ENCODE measurements at places on chromosomes 4 and X.

DNA sequence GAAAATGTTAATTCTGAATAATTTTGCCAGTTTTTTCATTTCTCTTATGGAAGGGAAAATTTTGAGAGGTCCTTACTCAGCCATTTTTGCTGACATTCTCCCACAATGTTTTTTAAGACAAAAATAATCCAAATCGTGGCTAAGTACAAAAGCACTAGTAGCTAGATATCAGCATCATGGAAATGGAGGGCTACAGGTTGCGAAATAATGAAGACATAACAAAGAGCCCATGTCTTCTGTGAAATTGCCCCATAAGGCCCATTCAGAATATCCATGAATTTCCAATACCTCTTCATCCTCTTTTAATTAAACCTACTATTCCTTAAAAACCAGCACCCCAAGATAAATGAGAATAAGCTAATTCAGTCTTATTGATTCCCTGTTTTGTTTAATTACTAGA lies 107.4 kb downstream of the HNRNPD start:
- DNase-seq: no peak

DNA sequence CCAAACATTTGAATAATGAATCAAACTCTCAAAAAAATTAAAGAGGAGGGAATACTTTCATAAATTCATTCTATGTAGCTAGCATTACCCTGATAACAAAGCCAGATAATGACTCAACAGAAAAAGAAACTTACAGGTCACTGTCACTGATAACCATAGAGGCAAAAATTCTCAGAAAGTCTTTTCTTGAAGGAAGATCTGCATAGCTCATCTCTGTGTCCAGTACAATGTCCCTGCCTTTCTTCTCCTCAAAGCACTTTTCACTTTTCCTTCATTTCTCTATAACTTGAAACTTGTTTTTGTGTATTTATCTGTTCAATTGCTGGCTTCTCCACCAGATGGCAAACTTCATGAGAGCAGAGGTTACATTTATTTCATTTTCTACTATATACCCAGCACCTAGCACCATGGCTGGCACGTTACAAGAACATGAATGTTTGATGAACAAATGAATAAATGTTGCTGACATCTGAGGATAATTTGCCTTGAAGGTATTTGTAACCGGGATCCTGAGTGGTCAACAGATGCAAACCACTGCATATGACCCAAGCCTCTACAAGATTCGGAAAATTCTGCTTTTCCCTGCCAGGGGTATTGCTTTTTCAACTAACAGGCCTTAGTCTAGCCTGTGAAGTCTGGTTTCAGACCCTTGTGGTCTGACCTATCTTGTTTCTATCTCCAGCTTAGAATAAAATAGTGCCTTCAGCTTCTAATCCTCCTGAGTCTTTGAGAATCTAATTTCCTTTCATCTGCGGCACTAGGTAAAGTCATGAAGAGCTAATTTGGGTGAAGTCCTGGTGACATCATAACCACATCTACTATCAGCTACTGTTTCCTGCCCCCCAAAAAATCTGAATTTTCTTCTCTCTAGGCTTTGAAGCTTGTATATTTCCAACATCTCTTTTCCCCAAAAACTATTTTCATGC lies 52.5 kb upstream of the ANTXR2 start:
- no peak for DNase-seq

DNA sequence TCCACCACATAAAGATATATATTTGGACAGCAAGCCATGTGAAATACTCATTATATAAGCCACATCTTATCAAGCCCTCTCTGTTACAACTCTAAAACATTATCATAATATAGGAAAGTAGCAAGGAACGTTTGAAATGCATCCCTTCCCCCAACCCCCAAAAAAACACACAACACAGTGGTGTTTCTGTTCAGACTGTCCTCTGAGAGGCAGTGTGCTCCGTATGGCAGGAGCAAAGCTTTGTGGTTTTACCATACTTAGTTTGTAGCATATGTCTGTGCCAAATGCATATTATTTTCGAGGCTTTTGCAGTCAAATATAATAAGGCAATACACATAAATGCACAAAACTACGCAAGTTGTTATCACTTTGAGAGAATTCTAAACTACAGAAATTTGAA lies 194.2 kb downstream of the RAPGEF2 start:
- no peak for DNase-seq

GRCh38 chr4:175637762-175638161 lies 174.3 kb downstream of the GPM6A start:
- no peak for DNase-seq

GRCh38 chrX:16852617-16853179 lies 17.5 kb downstream of the RBBP7 start:
- no peak for DNase-seq

- no peak for DNase-seq
Measured at GRCh38 chr4:173046818-173047217, 121.8 kb upstream of the GALNT7 start.

GRCh38 chr4:62927574-62927973 lies 1481.7 kb downstream of the TECRL start:
- DNase-seq: no peak

- no peak for DNase-seq
Measured at GRCh38 chr4:108336076-108336475, 167.3 kb upstream of the LEF1 start.

DNA sequence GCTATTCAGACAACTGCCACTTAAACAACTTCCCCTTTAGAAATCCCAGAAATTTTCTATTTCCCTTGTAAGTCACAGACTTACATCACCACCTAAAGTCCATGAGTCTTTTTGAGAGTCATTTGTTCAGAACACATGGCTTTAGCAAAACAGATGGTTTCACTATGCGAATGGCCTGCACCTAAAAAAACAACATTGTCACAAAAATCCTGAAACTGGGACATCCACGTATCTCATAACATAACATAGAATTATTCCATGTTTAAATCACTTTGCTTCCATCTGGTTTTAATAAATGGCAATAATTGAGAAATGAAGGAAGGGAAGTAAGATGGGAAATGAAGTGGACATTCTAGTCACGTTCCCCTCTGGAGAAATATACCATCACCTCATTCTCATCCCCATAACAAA lies 155.3 kb upstream of the EDNRA start:
- no peak for DNase-seq

- DNase-seq: peak; percentile 7
Measured at GRCh38 chrX:3638280-3638873, 75.1 kb downstream of the PRKX start.

- peak; percentile 30 for DNase-seq
Measured at GRCh38 chr4:87848622-87849351, 16.0 kb downstream of the MEPE start.

DNA sequence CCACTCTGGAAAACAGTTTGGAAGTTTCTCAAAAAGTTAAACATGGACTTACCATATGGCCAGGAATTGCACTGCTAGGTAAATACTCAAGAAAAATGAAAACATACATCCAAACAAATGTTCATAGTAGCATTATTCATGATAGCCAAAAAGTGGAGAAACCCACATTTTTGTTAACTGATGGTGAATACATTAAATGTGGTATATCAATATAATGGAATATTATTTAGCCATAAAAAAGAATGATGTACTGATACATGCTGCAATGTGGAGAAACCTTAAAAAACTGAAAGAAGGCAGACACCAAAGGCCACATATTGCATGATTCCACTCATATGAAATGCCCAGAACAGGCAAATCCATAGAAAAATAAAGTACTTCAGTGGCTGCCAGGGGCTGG lies 79.1 kb downstream of the SHROOM3 start:
- DNase-seq: no peak

GRCh38 chr4:108443585-108443984 lies 176.8 kb upstream of the RPL34 start:
- no peak for DNase-seq

DNA sequence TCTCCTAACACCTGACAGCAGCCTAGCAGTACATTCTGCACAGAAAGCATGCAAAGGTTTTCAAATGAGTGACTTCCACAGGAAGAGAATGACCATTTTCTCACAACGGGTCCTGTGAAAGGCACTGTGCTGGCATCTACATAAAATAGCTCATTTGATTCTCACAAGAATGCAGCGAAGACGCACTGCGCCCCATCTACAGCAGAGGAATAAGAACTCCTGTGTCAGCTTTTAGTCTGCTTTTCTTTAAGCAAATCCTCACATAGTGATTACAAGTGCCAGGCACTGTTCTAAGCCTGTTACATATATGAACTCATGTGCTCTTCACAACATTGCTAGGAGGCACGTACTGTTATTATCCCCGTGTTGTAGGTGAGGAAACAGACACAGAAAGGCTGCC lies 62.5 kb downstream of the AFAP1 start:
- no peak for DNase-seq

DNA sequence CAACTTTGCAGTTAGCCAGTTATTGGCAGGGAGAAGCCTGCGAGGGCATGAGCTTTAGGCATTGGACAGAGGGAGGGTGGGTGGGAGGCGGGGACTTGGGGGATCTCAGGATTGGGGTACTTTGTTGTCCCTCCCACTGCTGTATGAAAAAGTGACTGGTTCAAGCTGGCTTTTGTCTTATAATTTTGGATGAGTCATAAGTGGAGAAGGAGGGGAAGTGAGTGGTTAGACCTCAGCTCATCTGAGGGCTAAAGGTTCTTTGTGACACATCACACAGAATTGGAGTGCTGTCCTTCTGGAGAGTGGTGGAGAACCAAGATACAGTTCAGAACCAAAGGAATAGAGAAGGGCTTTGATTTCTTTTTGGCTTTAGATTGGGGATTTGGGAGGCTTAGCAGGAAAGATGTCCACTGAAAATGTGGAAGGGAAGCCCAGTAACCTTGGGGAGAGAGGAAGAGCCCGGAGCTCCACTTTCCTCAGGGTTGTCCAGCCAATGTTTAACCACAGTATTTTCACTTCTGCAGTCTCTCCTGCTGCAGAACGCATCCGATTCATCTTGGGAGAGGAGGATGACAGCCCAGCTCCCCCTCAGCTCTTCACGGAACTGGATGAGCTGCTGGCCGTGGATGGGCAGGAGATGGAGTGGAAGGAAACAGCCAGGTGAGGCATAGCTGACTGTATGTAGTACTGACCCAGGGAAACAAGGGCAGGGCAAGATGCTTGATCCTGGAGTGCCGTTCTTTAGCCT lies at the start of gene SLC4A4:
Gene SLC4A4 (plus strand): TSS at position 175 of the 748 bp plus-strand sequence.
- no peak for DNase-seq

- no peak for DNase-seq
Measured at GRCh38 chr4:31737419-31737818, 1017.2 kb downstream of the PCDH7 start.

DNA sequence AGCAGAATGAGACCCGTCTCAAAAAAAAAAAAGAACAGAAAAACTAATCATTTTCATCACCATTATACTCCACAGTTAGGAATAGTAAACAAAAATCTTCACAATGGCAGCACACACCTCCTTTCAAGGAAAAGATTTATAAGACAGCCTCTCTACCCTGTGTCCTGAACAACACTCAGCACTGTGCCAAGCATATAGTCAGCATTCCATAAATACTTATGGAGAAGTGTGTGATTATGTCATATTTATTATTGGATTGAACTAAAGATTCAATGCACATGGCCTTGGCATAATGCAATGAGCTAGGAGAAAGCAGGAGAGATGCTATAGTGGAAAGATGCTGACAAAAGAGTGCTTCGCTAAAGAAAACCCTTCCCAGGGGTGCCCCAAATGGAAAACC lies 52.6 kb downstream of the FAM114A1 start:
- no peak for DNase-seq

GRCh38 chr4:56668267-56668666 lies 12.8 kb downstream of the HOPX start:
- no peak for DNase-seq

DNA sequence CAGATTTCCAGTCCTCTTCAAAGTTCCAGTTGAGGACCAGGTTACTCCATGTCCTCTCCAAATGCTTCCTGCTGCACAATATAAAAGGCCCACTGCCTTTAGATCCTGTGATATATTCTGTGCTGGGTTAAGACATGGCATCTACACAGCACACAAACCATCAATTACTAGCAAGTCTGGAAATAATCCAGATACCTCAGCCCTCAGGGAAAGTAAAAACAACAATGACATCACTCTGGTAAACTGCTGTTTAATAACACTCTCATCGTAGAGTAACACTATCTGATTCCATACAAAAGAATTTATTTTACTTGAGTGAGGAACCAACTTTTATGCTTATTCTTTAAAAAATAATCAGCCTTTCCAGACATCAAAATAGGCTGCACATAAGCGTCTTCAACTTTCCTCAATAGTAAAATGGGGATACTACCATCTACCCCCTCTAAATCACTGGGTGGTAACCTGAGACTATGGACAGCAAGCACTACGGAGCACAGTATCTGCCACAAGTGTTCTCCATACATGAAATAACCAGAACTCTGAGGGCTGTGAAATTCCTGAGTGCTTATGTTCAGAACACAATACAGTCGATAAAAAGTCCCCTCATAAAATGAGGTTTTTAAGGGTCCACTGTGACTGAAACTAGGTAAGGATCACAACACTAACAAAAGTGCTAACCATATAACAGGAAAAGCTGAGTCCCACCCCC lies 53.4 kb downstream of the ABCG2 start:
- no peak for DNase-seq

All from CMK (cell line).